ENCODE measurements at places on chromosomes 2 and 18.

DNA sequence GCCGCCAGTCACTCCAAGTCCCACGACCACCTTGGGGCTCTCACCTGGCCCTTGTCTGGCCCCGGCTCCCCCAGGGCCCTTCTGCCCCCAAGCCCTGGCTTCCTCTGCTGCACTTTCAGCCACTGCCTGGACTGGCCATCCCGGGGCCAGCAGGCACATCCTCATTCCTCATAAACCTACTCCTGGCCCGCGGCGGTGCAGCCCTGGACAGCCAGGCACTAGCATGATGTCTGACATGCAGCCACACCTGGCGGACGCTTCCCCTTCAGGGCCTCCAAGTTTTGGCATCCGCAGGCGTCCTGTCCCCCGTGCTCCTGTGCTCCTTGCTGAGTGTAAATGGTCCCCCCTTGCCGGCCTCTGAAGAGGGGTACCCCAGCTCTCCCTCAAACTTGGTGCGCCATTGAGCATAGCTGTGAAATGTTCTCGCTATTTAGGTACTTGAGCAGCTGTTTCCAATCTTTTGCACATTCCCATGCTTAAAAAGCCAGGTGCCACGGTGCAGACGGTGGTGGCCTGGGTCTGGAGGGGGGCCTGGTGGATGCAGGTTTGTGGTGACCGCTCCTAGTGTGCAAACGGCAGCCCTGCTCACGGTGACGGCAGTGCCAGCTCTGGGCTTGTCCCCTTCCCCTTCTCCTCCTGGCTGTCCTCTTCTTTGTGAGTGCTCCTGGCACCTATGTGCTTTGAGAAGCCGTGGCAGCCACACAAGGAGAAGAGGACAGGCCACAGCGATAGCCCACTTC, 123.8 kb downstream of the MBP start:
- DNase-seq = no peak

DNA sequence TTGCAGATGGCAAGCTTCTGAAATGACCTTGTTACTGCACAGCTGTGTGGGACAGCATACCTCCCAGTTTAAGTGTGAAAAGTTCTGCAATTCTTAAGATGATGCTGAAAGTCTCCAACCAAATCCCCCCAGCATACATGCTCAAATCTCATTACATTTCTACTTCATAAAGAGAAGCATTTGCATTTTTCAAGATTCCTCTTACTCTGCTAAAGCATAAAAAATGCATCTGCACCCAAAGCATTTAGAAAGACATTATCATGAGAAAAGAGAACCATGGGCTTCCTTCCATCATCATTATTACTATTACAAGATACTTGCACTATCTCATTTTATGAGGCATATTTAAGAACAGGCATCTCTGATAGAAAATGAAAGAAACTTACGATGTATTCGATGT, 236.9 kb upstream of the REV1 start:
- no peak for DNase-seq

DNA sequence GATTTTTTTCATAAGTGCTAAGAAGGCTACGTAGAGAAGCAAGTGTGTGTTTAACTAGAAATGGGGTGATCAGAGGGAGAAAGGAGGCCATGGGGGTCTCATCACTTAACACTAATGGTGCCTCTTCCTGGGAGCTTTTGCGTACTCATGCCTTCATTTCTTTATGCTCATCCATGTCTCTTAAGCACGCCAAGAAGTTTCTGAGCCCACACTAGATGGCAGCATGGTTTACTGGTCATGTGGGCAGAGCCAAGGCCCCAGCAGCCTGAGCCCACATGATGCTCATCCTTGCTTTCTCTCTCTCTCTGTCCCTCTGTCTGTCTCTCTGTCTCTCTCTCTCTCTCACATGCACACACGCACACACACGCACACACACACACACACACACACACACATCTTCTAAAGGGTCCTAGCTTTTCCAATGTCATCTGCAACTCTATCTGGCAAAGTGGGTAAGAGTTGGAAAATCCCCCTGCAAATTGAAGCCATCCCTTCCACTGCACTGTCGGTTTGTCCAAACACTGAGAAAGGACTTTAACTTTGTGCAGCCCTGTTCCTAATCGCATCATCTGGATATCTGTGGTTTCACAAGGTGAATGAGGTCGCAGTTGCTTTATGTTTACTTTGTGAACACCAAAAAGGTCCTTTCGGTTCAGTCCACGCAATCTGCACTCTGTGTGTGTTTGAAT, 137.1 kb upstream of the CCDC68 start:
- no peak for DNase-seq

DNA sequence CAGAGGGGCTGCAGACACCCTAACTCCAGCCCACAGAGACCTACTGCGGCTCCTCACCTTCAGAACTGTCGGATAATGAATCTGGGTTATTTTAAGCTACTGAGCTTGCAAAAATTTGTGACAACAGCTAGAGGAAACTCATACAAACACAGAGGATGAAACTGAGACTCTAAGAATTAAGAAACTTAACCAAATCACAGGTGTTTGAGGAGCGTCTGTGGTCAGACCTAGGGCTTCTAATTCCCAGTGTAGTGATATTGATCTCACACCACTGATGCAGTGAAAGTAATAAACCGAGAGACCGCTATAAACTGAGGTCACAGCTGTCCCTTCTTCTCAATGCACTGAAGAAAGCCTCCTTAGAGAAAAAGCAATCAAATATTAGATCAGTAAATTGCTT, 110.1 kb downstream of the RGPD3 start:
- no peak for DNase-seq

DNA sequence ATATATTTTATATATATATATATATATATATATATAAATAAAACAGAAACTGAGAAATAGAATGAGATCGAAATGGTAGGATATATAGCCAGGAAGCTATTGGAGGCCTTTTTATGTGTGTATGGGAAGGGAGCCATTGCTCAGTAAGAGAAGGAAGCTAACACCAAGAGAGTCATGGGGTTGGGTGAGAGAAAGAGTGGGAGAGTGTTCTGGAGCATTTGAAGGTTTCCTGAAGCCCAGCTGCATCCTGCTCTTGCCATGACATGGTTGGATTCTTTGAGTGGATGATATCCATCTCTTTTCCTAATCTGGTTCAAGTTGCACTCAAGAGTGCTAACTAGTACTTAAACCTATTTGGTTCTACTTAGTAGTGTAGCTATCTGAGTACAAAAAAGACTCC, 282.3 kb downstream of the DYSF start:
- no peak for DNase-seq

DNA sequence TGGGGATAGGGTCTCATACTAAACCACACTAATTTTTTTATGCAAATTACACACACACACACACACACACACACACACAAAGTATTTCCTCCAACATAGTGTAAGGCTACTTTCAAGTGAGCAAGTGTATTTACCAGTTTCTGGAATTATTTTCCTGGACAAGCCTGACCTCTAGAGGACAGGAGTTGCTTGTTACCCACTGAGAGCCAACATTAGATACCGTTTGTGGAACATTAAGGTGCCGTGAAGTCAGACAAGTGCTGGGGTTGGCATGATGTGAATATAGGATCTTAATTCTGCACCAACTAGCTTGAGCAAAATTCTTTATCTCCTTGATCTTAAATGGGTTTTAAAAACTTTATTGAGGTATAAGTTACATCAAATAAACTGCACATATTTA, 39.3 kb upstream of the SERPINB2 start:
- no peak for DNase-seq

All from activated T-cell treated with anti-CD3 and anti-CD28 coated beads for 1 hour (primary cell).